Activated CD4-positive, alpha-beta T cell treated with anti-CD3 and anti-CD28 coated beads, Interleukin-2, amount 10 ng/mL, durations not matched to agents 7 days and 5 days (primary cell): ENCODE measurements at places on chromosomes 6 and 20. TPM values are rescaled to one million over a fixed set of nuclear protein-coding genes. Genes with fewer than 3 reads are reported as not detected.

DNA sequence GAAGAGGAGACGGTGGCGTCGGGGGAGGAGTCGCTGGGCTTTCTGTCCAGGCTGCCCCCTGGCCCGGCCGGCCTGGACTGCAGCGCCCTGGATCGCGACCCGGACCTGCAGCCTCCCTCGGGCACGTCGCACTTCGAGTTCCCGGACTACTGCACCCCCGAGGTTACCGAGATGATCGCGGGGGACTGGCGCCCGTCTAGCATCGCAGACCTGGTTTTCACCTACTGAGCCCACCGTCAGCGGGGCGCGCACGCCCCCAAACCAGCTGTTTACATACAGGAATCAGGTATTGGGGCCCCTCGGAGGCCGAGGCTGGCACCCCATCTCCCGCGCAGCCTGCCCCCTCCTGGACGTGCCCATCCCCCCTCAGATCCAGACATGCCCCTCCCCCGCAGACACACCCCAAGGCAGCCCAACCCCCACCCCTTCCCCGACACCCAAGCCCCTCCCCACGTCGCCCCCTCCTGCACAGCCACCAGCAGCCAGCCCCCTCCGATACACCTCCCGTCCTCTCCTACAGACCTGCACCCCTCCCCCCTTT lies 1.4 kb downstream of the SOX12 start:
- H3K36me3 ChIP-seq: no peaks in the 10 kb centered on the region
- H3K4me1 ChIP-seq: peaks cover 35% of the 10 kb centered on the region
- peak overlapping the region; percentile 66 for H3K4me3 ChIP-seq

- H3K4me1 ChIP-seq: peaks cover 50% of the 10 kb centered on the region
- no peak overlapping the region for H3K4me3 ChIP-seq
- DNase-seq: no peak
These were observed 11.1 kb downstream of the TOX2 start for GRCh38 chr20:43925801-43926200.

C20orf204 gene
- total RNA-seq: 4.8 TPM

RBPJL gene
- not detected for total RNA-seq

DNA sequence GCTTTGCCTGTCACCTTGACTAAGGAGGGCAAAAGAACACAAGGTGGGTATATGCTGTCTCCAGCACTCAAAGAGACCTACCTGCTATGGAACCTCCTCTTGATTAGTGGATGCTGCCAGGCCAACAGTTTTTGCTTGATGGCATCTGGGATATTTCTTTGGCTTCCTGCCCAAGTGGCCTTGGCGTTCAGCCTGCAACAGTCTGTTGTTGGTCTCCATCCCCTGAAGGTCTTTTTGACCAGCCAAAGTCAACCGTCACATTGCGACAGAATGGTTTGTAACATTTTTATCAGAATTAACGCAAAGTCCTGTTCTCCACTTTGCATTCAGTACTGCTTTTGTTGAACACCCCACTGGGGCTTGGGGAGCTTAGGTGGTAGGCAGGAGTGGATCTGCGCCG lies 37.1 kb downstream of the SERPINB1 start:
- no peak overlapping the region for H3K4me3 ChIP-seq
- no peaks in the 10 kb centered on the region for H3K27me3 ChIP-seq
- no peak overlapping the region for H3K27ac ChIP-seq
- DNase-seq: no peak
- H3K36me3 ChIP-seq: no peaks in the 10 kb centered on the region

- no peak for DNase-seq
- no peaks in the 10 kb centered on the region for H3K4me1 ChIP-seq
- H3K27ac ChIP-seq: no peak overlapping the region
- no peaks in the 10 kb centered on the region for H3K36me3 ChIP-seq
- H3K4me3 ChIP-seq: no peak overlapping the region
These were observed 272.8 kb upstream of the SLC35B3 start for GRCh38 chr6:8707956-8708772.

DNA sequence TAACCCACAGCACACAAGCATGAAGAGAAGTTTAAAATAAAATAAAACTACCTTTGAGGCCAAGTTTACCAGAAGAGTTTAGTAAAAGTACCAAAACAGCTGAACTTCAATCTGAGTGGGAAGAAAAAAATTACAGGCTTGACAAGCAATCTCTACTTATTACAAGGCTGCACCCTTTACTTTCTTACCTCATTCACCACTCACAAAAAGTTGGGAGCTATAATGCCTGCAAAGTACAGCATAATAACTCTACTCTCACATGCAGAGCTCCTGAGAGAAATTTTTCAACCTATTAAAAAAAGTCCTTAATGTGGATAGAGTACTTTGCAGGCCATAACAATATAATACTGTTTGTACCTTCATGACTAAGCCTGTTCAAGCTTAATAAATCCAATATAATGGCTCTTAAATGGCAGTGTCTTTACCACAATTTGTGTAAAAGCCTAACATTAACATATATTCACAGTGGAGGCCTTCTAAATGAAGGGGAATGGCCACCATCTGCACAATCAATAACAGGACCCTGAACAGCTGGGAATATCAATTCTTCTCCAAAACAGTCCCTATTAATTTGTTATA lies 103.1 kb downstream of the DST start:
- H3K27me3 ChIP-seq: no peaks in the 10 kb centered on the region
- H3K36me3 ChIP-seq: no peaks in the 10 kb centered on the region
- no peak overlapping the region for H3K27ac ChIP-seq
- DNase-seq: no peak
- H3K4me1 ChIP-seq: no peaks in the 10 kb centered on the region

WASF1 gene
- total RNA-seq: 0.45 TPM

DNA sequence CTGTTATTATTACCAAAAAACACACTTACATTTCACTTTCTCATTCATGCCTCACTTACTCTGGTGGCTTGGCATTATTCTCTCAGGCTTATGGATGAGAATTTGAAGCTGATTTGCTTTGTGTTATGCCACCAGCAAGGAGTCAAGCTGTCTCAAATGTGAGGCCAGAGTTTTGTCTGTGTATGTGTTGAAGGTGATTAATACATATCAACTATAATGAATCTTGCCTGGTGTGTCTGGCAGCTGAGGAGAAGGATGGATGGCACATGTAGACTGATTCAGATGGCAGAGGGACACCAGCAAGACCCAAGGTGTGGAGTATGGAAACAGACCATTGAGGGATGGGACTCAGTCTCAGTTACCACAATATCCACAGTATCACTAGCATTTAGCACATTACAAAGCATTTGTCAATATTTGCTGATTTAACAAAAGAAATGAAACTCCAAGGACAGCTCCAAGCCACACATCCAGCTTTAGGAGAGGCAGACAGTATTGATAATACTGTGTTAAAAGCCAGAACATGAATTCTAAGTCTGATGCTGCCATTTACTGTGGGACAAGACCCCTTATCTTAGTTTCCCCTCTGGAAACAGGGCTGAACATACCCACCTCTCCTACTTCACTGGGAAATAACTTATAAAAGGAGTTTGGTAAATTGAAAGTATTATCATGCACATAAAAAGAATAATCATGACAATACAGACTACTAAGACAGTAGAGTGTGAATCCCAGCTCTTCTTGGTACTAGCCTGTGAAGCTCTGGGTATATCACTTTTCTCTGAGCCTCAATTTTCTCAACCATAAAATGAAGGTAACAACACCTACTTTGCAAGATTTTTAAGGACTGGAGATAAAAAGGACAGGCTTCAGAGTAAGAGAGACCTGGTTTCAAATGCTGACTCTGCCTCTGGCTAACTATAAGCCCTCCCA lies 11.2 kb downstream of the BCL2L1 start:
- no peaks in the 10 kb centered on the region for H3K27me3 ChIP-seq
- DNase-seq: no peak
- H3K4me3 ChIP-seq: no peak overlapping the region

DNA sequence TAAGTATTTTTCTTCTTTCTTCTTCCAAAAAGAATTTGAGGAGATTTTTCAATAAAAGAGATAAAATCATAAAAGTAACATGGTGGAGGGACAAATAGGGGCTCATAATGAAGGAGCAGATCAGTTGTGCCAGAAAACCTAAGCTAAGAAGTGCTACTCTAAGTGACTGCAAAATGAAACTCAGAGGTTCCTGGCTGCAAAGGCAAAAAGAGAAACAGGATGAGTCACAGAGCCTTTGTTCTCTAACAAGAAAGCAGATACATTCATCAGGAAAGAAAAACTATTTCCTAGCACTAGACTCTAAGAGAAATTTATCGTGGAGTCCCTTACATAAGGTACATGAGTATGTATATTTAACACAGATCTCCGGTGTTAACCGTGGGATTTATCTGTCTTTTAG lies 49.8 kb downstream of the TSHZ2 start:
- H3K4me1 ChIP-seq: peaks cover 56% of the 10 kb centered on the region
- peak overlapping the region; percentile 15 for H3K4me3 ChIP-seq
- DNase-seq: peak; percentile 35
- H3K27me3 ChIP-seq: no peaks in the 10 kb centered on the region
- peak overlapping the region; percentile 72 for H3K27ac ChIP-seq

DNA sequence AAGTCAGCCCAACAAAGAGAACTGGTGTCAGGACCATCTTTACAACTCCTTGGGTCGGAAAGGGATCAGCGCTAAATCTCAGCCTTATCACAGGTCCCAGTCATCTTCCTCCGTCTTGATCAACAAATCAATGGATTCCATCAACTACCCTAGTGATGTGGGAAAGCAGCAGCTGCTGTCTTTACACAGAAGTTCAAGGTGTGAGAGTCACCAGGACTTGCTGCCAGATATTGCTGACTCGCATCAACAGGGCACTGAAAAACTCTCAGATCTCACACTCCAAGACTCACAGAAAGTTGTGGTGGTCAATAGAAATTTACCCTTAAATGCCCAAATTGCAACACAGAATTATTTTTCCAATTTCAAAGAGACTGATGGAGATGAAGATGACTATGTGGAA lies 25.3 kb upstream of the MTHFD1L start:
- DNase-seq: no peak
- no peak overlapping the region for H3K4me3 ChIP-seq
- no peaks in the 10 kb centered on the region for H3K36me3 ChIP-seq
- H3K27me3 ChIP-seq: peaks cover 2% of the 10 kb centered on the region
- no peaks in the 10 kb centered on the region for H3K4me1 ChIP-seq

GRCh38 chr6:64299176-64299575 lies 663.6 kb downstream of the PHF3 start:
- no peaks in the 10 kb centered on the region for H3K36me3 ChIP-seq
- no peak overlapping the region for H3K4me3 ChIP-seq
- H3K27ac ChIP-seq: no peak overlapping the region
- H3K4me1 ChIP-seq: no peaks in the 10 kb centered on the region

GRCh38 chr6:44617416-44617815 lies 229.9 kb downstream of the CDC5L start:
- H3K27me3 ChIP-seq: no peaks in the 10 kb centered on the region
- H3K36me3 ChIP-seq: no peaks in the 10 kb centered on the region
- DNase-seq: no peak
- H3K4me1 ChIP-seq: no peaks in the 10 kb centered on the region
- no peak overlapping the region for H3K27ac ChIP-seq

IL17A gene
- 0.82 TPM for total RNA-seq

DNA sequence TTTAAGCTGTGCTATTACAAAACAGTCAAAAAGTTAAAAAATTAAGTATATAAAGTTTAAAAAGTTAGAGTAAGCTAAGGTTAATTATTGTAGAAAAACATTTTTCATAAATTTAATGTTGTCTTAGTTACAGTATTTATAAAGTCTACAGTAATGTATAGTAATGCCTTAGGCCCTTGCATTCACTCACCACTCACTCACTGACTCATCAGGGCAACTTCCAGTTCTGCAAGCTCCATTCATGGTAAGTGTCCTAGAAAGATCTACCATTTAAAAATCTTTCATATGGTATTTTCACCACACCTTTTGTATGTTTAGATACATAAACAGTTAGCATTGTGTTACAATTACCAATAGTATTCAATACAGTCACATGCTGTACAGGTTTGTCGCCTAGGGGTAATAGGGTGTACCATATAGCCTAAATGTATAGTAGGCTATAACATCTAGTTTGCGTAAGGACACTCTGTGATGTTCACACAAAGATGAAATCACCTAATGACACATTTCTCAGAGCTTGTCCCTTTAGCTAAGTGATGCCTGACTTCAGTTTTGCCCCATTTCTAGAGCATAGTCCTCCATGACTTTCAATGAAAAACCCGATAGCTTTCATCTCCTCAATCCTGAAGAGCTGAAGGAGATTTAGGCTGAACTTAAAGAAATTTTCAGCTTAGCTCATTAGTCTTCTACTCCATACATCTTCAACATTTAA lies 14.9 kb upstream of the HLA-DRA start:
- no peak for DNase-seq
- no peak overlapping the region for H3K4me3 ChIP-seq
- H3K36me3 ChIP-seq: no peaks in the 10 kb centered on the region

DNA sequence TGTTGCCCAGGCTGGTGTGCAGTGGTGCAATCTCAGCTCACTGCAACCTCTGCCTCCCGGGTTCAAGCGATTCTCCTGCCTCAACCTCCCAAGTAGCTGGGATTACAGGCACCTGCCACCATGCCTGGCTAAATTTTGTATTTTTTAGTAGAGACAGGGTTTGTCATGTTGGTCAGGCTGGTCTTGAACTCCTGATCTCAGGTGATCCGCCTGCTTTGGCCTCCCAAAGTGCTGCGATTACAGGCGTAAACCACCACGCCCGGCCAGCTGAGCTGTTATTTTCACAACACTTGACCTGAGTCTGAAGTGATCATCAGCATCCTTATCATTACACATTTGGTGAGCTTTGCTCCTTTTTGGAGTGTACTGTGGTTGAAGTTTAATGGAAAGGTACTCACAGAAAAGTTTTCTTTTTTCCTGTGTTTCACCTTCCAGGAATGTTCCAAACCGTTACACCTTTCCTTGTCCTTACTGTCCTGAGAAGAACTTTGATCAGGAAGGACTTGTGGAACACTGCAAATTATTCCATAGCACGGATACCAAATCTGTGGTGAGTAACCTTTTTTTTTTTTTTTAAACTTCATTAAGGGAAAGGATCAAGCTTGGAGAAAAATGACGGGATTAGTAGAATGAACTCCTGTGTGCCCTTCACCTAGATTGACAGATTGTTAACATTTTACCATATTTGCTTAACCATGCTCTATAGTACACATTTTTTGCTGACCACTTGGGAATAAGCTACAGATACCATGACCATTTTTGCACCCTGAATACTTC lies 9.7 kb downstream of the RNF114 start:
- H3K4me3 ChIP-seq: no peak overlapping the region
- peaks cover 14% of the 10 kb centered on the region for H3K4me1 ChIP-seq
- no peak overlapping the region for H3K27ac ChIP-seq
- peaks cover 58% of the 10 kb centered on the region for H3K36me3 ChIP-seq
- no peaks in the 10 kb centered on the region for H3K27me3 ChIP-seq
- DNase-seq: no peak

GRCh38 chr20:671252-672030 lies 4.2 kb downstream of the SCRT2 start:
- peaks cover 2% of the 10 kb centered on the region for H3K36me3 ChIP-seq
- peaks cover 67% of the 10 kb centered on the region for H3K27me3 ChIP-seq
- DNase-seq: no peak
- H3K4me3 ChIP-seq: no peak overlapping the region
- H3K27ac ChIP-seq: no peak overlapping the region
- peaks cover 4% of the 10 kb centered on the region for H3K4me1 ChIP-seq

DNA sequence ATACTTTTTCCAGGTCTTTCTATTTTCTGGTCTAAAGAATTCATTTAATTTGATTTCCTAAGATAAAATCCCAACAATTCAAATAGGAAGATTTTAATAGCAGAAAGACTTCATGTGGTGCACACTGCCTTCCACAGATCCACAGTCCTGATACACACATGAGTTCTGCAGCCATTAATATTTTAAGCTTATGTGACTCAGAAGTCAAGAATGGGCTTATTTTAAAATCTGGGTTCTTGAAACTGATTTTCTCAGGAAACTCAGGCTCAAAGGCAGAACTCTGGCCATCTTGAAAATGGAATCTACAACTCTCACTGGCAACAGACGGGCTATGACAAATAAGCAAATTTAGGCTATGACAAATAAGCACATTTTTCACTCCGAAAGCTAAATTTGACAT lies 88.2 kb downstream of the COL12A1 start:
- H3K4me1 ChIP-seq: no peaks in the 10 kb centered on the region
- no peaks in the 10 kb centered on the region for H3K36me3 ChIP-seq
- DNase-seq: no peak
- H3K4me3 ChIP-seq: no peak overlapping the region
- H3K27me3 ChIP-seq: no peaks in the 10 kb centered on the region

EDN1 gene
- total RNA-seq: 0.10 TPM
